ENCODE measurements at places on chromosomes 1 and 21.

DNA sequence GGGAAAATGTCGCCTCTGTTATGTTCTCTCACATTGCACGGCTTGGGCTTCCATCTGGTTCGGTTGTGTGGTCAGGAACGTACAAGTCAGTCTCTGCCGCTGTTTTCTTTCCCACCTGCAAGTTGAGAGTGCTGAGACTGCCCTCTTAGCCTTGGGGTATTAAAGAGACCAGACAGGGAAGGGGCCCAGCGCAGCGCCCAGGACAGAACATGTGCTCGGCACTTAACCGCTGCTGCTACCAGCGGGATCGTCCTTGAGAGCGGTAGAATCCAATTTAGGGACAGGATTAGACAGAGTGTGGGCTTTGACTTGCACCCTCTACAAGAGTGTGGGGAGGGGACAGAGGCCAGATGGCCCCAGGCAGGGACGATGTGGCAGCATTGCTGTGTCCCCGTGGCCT, 17.7 kb upstream of the AGPAT3 start:
- DNase-seq: no peak

GRCh38 chr1:82246050-82246449, 445.3 kb downstream of the ADGRL2 start:
- no peak for DNase-seq

- DNase-seq: no peak
Measured at GRCh38 chr1:38680801-38681510, 178.6 kb downstream of the RRAGC start.

DNA sequence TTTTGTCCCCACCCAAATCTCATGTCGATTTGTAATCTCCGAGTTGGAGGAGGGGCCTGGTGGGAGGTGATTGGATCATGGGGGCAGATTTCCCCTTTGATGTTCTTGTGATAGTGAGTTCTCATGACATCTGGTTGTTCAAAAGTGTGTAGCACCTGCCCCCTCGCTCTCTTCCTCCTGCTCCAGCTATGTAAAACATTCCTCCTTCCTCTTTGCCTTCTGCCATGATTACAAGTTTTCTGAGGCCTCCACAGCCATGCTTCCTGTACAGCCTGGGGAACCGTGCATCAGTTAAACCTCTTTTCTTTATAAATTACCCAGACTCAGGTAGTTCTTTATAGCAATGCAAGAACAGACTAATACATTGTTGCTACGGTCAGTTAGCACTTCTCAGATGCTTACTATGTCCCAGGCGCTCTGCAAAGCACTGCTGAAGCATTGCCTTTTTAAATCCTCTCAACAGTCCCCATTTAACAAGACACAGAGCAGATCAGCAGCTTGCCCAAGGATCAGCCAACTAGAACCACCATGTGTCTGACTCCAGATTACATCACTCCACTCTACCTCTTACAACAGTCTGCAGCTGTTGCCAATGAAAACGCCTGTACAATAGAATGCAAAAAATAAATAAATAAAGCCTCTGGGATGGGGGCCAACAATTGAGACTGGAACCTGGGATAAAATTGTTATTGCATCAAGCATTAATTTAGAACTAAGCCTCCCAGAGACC, 52.4 kb upstream of the USP1 start:
- no peak for DNase-seq

DNA sequence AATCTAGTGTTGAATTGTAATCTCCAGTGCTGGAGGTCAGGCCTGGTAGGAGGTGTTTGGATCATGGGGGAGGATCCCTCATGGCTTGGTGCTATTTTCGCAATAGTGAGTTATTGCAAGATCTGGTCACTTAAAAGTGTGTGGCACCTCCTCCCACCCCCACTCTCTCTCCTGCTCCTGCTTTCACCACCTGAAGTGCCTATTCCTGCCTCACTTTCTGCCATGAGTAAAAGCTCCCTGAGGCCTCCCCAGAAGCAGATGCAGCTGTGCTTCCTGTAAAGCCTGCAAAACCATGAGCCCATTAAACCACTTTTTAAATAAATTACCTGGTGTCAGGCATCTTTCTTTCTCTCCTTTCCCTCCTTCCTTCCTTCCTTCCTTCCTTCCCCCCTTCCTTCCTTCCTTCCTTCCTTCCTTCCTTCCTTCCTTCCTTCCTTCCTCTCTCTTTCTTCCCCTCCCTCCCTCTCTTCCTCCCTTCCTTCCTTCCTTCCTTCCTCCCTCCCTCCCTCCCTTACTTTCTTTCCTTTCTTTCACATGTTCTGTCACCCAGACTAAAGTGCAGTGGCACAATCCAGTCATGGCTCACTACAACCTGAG, 172.4 kb downstream of the C1orf21 start:
- DNase-seq: no peak

GRCh38 chr1:241639623-241640148, 483 bp downstream of the CHML start:
- DNase-seq: peak; percentile 48

GRCh38 chr1:158371188-158371953, 17.7 kb downstream of the CD1E start:
- DNase-seq: peak; percentile 71

DNA sequence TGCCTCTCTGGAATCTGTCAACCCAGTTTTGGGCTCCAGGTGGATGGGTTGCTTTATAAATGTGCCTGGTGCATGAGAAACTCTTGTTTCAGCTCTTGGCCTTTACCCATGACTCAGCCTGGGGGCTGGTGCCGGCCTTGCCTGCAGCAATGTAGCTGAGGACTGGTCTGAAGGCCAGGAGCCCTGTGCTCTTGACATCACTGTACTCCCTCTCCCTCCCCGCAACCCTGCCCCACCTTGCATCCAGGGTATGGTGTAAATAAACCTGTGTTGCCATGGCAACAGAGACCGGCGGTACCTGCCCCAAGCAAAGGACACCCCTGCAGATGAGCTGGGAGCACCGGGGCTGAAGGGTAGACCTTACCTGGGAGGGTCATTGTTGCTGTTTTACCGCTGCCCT, 13.3 kb downstream of the FAM151A start:
- no peak for DNase-seq

DNA sequence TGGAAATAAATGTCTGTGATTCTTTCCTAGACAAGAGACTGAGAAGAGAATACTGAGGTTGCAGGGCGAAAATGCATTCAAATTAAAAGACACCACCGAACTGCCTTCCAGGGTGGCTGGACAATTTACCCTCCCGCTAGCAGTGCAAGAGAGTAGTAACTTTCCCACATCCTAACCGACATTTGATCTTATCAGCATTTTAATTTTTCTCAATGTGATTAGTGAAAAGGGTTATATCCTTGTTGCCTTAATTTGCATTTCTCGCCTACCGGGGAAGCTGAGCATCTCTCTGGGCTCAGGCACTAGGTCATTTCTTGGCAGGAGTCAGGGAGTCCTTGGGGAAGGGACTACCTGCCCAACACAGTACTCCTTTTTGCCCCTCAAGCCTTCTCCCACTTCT, 2.8 kb downstream of the TNFRSF8 start:
- DNase-seq: no peak

All from activated T-cell treated with anti-CD3 and anti-CD28 coated beads, Interleukin-2, amount 50 U/mL, for 72 hours (primary cell).